ENCODE measurements at places on chromosomes 6 and 20.
A peak's percentile ranks its signal among the peaks of the same experiment; 100 is the strongest.

DNA sequence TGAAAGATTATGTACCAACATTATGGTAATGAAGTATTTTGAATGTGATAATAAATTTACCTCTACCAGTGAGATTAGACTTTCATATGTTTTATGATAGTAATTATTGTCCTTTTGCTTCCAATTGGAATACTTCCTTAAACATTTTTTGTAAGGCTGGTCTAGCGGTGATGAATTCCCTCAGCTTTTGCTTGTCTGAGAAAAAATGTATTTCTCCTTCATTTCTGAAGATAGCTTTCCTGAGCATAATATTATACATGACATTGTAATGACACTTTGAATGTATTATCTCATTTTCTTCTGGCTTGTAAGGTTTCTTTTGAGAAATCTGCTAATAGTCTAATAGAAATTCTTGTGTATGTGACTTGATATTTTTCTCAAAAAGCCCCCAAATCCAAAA is 18.6 kb upstream of the EDN1 start:
- no peak for DNase-seq

DNA sequence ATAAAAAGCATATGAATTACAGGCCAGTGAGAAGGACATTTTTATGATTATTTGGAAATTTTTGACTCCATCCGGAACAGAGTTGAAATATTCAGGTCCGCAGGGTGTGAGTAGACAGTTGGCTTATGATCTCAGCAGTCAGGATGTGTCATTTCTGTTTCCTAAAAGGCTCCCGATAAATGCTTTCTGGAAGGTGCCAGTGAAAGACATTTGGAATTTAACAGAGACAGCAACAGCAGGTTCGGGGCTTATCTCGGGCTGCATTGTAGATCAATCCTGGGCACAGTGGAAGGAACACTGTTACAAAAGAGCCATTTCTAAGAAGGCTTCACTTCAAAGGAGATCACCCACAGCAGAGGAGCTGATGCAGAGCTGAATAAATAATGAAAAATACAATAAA is 934.4 kb downstream of the KIF16B start:
- DNase-seq, result no peak

DNA sequence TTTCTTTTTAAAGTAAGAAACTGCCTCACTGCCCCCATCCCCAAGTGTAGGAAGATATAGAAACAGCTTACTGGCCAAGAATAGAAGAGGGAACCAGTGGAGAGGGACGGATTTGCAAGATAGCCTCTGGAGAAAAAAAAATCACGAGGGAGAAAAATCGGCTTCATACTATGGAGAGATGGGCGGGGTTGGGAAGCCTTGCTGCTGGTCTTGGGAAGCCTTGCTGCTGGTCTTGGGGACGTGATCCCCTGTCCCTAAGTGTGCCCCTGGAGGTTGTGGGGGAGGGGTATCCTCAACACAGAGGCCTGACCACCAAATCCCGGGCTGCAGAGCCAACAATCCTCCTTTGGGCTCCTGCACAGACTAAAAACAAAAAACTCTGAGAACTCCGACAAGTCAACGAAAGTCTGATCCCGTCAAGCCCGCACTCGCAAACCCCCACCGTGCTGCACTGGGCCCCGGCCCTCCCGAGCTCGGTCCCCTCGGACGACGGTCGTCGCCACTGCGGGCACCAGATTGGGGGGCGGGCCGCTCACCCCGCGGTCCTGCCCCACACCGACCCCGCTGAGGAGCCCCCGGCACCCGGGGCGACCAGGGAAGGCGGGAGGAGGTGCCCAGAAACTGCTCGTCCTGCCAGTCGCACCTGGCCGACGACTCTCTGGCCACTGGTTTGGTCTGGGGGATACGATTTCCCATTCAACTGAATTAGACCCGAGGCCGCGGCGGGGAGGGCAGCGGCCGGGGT is 750 bp downstream of the MAP7 start:
- DNase-seq, result peak; percentile 20

DNA sequence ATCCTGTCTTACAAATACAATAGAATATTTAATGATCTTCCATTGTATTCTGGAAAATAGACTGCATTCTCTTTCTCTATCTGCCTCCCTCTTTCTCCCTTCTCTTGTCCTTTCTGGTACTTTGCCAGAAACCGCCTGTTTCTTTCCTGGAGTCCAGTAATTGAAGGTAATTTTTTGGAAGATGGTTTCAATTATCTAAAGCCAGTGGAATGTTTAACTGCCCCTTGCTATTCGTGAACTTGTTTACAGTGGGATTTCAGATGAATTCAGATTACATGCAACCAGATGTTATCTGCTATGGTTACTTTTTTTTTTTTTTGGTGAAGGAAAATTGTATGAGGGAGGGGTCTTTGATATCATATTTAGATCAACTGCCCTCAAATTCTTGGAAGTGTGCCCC is 655.5 kb upstream of the FLRT3 start:
- no peak for DNase-seq

DNA sequence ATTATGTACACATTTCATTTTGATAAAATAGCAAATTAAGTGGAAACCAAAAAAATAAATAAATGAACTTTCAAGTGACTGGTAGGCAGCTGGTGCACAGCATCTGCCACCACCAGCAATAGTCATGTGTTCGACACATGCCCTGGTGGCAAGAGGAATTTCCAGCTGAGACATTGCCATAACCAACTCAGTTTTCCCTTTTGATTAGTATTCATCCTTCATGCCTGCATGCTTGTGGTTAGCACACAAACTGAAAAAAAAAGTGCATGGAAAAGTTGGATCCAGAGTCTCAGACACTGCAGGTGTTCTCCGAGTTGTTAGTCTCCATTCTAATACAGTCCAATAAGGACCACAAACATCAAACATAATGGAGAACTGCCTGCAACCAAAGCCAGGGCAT is 156.0 kb upstream of the SOX4 start:
- DNase-seq, result no peak

DNA sequence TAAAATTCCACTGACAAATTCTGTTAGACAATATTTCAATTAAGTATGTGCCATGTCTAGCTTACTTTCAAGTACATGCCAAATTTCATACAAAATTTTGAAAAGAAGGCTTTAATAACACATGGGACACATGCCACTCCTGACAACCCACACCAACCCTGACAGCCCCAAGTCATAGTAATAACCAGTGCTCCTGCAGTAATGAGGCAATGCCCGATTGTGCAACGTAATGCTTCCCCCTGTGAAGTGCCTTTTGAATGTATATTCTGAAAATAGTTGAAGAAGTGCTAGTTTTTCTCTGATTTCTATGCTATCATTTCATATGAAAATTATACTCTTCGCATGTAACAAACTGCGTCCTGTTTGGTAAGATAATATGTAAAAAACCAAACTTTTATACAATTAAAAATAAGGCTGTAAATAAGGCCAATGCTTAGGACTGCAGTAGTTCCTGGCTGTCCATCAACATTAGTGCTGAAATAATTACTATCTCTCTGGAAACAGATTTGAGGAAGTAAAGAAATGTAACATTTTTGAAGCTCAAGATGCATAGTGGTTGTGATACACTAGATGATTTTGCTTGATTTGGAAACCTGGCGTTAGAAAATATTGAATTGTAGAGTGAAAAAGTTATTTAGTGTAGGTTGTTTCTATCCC is 125.8 kb upstream of the BCLAF1 start:
- DNase-seq, result no peak

- DNase-seq, result no peak
These were observed 44.6 kb downstream of the TSBP1 start for GRCh38 chr6:32327103-32327502.

DNA sequence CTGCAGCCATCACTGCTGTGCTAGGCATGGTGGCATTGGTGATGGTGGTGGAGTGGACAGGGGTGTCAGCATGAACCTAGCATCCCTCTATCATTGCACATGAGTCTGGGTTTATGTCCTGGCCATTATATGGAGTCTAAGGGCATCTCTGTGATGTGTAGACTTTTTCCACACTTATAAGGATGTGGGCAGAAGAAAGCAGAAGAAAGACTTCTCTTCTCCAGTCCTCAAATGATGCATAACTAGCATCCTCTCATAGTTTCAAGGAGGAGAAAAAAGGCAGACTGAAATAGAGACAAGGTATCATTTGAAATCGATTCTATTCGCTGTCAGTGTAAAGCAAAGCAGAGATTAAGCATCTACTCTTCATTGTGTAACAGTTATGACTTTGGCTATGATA is 140.0 kb upstream of the ATXN1 start:
- no peak for DNase-seq

- peak; percentile 81 for DNase-seq
These were observed 49.0 kb upstream of the RNF24 start for GRCh38 chr20:4064144-4064909.

GRCh38 chr6:15555101-15556038 is 107.5 kb downstream of the DTNBP1 start:
- no peak for DNase-seq

DNA sequence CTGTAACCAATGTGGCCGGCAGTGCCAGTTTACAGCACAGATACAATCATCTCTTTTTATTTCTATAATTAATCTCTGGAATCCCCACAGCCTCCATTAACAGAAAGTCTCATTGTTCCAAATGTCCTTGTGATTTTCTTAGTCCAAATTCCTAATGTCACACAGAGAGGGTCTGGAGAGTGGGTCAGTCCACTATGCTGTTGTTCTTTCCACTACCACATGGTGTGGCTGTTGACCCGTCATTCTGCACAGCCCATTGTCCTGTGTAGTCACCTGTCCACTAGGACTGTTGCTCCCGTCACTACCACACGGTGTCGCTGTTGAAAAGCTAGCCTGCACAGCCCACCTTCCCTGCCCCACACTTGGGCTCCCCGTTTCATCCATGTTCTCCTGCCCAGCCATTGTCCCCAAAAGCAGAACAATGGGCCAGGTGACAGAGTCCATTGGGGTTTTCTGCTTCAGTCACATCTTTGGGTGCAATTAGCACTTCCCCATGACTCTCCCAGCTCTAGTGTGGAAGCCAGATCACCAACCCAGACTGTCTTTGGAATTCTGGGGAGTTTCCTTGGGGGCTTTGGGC is 8.6 kb upstream of the LBP start:
- no peak for DNase-seq

DNA sequence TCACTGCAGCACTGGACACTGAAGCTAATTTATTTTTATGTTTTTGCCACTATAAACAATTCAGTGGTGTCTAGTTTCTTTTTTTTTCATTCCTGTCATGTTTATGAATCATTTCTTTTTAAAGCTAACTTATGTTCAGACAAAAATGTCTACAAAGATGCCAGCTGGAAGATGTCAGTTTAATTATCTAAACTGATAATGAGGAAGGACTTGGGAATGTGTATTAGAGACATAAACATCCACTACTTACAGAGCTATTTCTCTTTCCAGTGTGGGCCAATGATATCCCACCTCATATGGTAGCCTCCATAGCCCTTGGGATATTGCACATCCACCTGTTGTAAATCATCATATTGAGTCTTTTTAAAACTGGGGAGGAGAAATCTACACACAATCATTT is 132.1 kb upstream of the FAM184A start:
- no peak for DNase-seq

DNA sequence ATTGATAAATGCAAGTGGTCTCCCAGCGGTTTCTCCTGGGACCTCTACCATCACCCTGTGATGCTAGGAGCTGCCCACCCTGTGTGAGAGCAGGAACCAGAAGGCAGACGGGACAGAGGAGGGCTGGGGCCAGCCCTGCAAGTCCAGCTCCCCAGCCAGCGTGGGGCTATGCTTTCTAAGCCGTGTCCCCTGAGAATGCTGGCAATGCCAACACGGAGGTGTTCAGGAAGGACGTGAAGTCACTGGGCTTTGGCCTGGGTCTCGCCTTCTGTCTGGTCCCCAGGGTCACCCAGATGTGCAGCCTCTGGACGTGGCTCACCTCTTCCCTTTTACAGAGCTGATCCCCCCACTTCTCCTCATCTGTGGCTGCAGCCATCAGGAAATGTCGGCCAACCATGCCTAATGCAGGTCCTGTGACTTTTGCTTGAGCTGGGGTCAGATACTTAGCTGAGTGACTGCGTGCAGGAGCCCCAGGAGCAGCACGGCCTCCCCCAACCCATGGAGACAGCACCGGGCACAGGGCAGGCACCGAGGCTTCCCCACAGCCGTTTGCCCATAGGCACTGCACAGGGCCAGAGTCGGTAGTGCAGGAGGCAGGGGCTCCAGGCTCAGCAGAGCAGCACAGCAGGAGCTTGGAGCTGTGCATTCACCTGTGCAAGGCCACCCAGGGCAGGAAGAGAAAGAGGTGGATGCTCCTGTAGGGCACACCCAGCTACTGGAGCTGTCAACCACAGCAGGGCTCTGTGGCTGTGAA is 66.2 kb downstream of the GNAS-AS1 start:
- DNase-seq, result no peak

- no peak for DNase-seq
These were observed 368.8 kb upstream of the SASH1 start for GRCh38 chr6:147973806-147974205.

- DNase-seq, result no peak
These were observed 54.1 kb downstream of the FAM83B start for GRCh38 chr6:54900666-54901065.

- DNase-seq, result no peak
These were observed 1.1 kb upstream of the SLC44A4 start for GRCh38 chr6:31879901-31880300.

DNA sequence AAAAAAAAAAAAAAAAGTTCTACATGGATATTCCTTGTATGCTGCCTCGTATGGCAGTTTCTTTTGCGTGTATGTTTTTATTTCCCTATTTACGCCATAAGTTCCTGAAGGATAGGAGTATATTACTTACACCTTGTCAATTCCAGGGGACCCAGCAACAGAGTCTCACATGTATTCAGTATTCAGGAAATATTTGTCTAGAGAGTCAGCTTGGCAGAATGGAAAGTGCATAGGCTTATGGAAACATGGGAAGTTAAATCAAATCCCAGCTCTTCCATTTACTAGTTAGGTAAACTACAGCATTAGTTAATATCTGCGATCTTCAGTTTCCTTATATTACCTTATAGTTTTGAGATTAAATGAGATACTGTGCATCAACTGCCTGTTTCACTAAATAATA is 51.1 kb upstream of the SLC22A16 start:
- no peak for DNase-seq

DNA sequence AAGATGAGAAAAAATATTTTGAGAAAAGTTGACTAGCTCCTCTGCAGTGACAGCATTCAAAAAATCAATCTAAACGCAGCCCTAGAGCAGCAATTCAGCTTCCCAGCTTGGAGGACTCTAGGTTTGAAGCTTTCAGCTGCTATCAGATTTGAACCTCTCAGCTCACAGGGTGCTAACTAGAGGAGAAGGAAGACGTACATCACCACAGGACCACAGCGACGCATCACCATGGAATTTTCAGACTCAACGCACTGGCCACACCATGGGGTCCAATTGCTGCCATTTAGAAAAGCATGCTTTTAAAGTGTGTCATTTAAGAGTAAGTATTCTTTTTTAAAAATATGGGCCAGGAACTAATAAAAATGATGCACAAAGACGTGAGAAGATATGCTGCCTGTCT is 45.0 kb upstream of the FUCA2 start:
- DNase-seq, result no peak

GRCh38 chr20:32018269-32019155 is 8.3 kb downstream of the CCM2L start:
- DNase-seq, result peak; percentile 13

- DNase-seq, result no peak
These were observed 31.3 kb upstream of the BTN3A2 start for GRCh38 chr6:26333476-26334297.

- no peak for DNase-seq
These were observed 13.7 kb downstream of the TBXT start for GRCh38 chr6:166153966-166154365.
